ENCODE measurements at places on chromosomes 5 and 9.

DNA sequence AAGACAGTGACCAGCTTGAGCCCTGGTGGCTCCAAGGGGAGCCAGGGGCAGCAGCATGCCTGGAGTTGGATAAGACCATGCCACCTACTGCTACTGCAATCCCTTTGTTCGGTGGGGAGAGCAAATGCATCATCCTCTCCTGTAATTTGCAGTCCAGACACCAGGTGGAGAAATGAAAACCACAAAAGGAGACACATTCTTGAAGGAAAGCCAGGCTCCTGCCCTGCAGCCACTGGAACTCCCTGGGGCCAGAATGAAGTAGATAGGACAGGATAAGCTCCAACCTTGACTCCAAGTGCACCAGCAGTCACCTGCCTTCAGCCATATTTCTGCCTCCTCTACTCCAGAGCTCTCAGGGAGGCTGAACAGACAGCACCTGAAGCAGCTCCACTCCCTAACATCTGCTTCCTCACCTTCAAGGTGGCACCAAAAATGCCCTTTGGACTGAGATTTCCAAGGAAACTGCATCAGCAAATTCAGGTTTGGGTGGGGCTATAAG lies 65.1 kb upstream of the IQGAP2 start:
- no peak for DNase-seq

DNA sequence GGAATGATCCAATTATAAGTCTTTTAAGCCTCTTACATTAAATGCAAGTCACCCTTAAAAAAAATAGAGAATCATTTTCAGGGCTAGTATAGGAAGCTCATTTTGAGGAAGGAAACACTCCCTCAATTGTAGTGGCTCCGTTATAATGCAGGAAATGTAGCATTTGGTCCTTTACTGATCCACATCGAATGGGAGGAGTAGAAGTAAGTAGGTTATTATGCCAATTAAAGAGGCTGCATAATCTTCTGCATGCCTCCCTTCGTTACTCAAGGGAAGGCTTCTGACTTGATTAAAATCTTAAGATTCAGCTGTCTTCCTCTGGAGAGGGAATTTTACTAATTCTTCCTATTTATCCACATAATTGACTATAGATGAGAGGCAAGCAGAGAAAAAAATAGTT lies 579.2 kb upstream of the COX7C start:
- DNase-seq: no peak

- DNase-seq: no peak
Measured at GRCh38 chr5:58759745-58760144, 176.9 kb downstream of the RAB3C start.

- no peak for DNase-seq
Measured at GRCh38 chr5:91361055-91361701, 21.9 kb downstream of the ARRDC3 start.

DNA sequence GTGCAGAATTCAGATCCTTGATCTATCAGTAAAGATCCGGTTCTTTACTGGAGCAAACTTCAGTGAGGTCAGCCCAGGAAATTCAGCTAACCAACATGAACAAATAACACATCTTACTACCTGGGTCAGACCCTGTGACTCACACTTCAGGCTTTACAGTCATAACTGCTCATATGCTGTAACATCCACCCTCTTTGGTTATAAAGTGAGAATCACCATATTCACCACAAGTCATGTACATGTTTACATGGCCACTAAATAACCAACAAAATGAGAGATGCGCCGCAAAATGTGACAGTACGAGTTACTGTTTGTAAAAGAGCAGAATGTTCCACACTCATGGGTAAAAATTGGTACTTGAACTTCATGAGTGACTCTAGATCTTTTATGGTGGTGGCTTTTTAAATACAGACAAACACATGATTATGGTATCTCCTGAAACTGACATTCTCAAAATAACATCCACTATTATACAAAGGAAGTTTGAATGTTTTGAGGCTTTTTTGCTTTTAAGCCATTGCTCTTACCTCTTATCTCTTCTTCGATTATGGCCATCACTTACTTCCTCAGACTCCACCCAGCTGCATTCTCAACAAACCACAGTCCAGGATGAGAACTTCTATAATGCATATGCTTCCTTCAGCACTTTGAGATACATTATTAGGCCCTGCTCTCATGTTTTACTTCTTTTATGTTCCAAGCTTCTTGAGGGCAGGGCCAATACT lies 516.6 kb downstream of the RAB3C start:
- no peak for DNase-seq

GRCh38 chr5:56456002-56456401 lies 222.9 kb upstream of the ANKRD55 start:
- no peak for DNase-seq

DNA sequence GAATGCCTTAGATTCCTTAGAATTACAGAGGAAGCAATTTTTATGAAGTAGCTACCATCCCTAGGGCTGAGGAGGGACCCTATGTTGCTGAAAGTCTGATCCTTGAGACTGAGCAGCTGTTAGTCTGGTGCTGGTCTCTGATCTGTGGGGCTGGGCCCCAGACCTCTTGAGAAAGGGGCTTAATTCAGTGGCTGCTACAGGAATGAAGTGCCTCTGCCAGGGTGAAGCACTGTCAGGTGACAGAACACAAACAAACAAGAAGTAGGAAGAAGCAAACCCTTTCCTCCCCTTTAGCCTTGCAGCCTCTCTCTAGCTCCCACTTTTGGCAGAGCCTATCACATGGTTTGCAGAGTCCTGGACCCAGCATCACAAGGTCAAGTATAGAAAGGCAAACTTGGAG lies 64.0 kb upstream of the STC2 start:
- no peak for DNase-seq

DNA sequence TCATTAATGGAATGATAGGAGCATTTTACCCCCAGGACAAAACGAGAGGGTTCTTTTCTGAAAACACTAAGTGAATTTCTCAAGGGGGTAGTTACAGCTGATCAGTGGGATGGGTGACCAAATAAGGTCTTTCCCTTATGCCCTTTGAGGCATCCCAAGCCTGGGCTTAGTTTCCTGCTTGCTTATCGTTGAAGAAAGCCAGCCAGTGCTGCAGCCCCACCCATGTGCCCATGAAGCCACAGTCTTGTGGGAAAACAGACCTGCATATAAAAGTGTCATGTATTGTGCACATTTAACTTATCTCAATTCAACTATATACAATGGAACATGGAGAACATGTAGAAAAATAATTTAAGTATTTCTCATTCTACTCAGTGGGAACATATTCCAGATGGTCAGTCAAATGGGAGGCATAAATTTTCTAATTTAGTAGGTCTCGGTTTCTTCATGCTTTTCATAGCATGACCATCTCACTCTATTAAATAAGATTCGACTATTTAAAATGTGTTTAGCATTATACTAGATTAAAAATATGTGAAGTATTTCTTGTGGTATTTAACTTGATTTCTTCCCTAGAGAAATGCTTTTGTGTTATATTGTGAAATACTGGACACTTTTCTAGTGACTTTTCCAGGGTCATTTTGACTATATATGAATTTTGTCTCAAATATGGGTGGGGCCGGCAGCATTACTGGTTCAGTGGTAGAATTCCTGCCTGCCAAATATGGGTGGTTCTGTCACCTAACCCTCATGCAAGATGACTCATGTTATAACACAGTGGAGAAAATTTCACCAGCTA lies 189.7 kb upstream of the SGCD start:
- DNase-seq: no peak

DNA sequence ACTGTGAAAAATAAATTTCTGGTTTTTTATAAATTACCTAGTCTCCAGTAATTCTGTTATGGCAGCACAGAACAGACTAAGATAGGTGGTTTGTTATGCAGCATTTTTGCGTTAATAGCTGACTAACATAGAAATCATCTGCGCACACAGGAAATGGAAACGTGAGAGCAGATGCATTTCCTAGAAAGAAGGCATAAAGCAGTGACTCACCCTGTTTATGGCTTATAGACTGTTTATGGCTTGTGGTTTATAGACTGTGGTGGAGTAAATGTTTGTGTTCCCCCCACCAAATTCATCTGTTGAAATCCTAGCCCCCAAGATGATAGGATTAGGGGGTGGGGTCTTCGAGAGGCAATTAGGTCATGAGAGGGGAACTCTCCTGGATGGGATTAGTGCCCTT lies 18.3 kb upstream of the OSMR start:
- no peak for DNase-seq

- DNase-seq: no peak
Measured at GRCh38 chr9:526904-527591, 312.4 kb downstream of the DOCK8 start.

DNA sequence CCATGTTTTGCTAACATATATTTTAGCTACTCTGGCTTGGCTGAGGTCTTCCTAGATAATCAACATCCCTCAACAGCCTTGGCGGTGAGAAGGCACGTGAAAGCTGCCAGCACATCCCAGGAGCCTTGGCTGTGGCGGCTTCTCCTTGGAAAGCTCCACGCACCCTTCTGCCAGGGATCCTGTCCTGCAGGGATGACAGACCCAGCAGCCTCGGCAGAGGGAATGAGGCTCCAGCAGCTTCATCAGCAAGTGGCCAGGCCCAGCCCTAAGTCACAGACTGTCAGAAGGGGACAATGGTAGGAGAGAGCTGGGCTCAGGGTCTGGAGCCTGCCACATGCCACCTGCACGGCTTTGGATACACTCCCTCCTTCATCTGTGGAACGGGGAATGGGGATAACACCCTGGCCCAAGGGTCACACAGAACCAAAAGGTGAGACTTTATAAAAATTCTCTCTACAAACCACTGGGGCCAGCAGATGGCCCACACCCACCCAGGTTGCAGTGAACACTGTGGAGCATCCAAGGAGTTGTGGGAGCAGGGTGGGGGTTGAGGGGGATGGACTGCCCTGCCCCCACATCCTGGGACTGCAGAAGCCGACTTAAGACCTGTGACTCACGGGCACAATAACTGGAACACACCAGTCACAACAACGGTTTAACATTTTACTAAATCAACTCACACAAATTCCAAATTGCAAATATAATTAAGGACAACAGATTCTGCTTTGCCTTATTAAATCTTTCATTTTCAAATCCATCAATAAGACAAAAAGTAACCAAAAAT lies 65.1 kb downstream of the MACROH2A1 start:
- no peak for DNase-seq

DNA sequence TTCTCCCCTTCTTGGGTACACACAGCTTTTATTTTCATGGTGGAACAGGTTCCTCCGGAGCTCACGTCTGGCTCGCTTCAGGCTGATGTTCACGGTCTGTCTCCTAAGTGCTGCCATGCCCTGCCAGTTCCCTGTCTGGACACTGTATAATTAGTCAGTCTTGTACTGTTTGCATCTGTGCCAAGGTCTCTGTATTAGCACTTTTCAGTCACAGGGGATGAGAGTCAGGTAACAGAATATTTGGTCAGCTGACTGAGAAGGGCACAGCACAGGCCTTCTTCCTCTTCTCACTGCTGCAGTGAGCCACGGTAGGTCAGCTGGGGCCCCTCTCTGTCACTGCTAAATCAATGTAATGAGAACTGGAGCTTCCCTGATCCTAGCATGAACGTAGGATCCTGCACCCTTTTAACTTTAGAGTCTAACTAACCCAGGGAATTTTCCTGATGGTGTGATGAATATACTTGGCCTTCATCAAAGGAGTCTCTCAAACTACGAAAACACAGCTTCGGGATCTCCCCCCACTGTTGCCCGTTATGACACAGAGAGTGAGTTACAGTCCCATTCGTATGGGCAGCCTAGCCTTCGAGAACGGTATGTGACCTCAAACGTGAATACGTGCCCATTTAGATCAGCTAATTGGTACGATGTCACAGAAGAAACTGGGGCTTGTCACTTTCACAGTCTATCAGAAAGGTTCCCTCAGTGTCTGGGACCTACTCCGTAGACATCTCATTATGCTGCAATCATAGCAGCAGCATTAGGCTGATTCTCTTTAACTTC lies 354.1 kb upstream of the RFX3 start:
- peak; percentile 74 for DNase-seq

- no peak for DNase-seq
Measured at GRCh38 chr5:82749461-82749820, 327.8 kb downstream of the TMEM167A start.

- no peak for DNase-seq
Measured at GRCh38 chr9:106438928-106439327, 424.0 kb upstream of the ZNF462 start.

GRCh38 chr5:180170106-180170809 lies 38.8 kb downstream of the RASGEF1C start:
- DNase-seq: no peak

- no peak for DNase-seq
Measured at GRCh38 chr5:175691761-175692160, 33.9 kb downstream of the HRH2 start.
